Thoracic aorta (tissue), 2 donors: ENCODE measurements at places on chromosomes 5 and 9.

- no peak for DNase-seq
Measured at GRCh38 chr9:77092536-77092935, 73.1 kb downstream of the FOXB2 start.

GRCh38 chr5:19605846-19606407, 382.1 kb downstream of the CDH18 start:
- DNase-seq: no peak

DNA sequence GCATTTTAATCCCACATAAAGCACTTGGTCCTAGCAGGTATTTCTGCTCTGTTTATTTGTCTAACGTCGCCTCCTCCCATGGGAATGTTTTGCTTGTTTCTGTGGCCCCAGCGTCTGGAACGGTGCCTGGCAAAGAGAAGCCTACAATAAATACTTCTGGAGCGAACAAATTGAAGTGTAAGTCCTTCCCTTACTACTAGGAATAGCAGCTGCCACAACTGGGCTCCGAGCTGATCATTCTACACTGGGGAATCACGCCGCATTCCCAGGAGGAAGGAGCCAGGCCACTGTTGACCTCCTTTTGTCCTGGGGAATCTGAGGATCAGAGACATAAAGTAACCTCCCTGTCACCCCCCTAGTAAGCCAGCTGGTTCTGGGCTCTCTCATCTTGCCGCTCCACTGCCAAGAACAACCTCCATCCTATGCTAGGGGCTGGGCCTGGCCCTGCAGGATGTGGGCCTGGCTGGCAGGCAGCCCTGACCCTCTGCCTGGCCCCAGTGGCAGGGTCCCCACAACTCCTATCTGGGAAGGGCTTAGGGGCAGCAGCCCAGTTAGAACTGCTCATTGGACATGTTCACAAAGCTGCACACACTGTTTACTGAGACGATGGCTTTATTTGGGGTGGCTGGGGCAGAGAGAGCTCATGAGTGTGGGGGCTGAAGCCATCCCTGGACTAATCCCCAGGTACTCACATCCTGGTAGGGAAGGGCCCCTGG, 82.8 kb downstream of the GTF3C4 start:
- DNase-seq: no peak

DNA sequence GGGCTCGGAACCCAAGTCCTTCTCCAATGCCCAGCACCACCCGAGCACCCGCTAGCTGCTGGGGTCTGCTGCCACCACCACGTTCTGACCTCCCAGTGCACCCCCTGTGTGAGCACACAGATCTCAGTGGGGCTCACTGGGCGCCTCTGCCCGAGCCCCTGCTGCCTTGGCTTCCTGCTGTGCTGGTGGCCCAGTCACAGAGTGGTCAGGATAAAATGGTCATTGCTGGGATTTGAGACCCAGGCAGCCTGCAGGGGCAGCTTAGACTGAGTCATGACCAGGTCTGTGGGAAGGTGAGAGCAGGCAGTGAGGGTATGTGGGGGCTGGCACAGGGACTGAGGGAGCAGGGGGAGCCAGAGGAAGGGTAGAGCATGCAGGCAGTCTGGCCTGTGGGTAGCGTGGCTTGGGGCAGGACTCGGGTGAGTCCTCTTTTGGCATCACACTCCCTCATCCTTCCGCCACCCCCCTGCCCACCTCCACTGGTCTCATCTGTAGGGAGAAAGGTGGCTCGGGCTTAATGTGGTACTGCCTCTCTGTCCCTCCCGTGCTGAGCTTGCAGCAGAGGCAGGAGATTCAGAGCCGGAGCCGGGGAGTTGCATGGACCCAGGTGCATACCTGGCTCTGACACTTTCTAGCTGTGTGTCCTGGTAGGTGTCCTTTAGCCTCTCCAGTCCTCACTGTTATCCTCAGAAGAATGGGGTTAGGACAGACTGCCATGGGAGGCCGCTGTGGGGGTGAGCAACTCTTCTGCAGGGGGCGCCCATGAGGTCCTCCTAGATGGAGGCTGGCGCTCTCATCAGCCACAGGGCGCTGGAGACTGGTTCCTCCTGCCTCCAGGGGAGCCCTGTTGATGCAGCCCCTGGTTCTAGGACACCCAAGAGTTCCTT, 32.1 kb downstream of the USP20 start:
- no peak for DNase-seq

GRCh38 chr5:82523633-82524032, 245.5 kb upstream of the RPS23 start:
- no peak for DNase-seq

DNA sequence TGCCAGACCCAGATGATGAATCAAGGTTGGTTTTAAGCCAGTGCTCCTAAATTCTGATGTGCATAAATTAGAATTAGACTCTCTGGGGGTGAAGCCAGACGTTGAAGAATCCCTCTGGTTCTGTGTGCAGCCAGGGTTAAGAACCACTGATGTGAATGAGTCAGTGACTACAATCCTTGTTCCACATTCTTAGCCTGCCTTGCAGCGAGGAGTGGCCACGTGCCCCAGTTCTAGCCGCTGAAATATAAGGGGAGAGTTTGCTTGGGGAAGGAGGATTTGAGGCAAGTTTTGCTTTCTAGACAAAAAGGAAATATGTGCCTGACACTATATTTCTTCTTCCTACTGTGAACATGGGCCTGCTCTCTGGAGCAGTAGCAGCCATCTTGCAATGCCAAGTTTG, 34.2 kb upstream of the MSH3 start:
- no peak for DNase-seq

- no peak for DNase-seq
Measured at GRCh38 chr5:1966461-1966860, 83.7 kb upstream of the IRX4 start.

DNA sequence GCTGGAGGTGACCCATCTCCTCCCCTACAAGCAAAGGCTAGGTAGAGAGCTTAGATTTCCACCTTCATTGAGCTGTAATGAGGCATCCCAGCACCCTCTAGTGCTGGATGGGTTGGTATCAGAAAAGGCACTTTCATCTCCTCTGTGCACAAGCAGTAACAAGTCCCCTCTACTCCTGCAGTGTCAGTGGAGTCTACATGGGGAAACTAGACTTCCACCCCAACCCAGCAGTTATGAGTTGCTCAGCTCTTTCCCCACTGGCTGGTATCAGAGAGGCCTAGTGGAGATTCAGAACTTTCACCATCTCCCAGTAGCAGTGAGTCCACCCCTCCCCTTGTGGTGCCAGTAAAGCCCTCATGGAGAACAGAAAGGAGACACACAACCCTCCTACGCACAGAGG, 17.9 kb downstream of the FCN1 start:
- no peak for DNase-seq

GRCh38 chr9:138052635-138053320, 175.2 kb downstream of the CACNA1B start:
- DNase-seq: no peak

- DNase-seq: no peak
Measured at GRCh38 chr5:141199359-141200235, at the start of gene PCDHB11. Gene PCDHB11, plus strand, starts transcription at chr5:141199627. Its CDS starts 148 bp downstream, at chr5:141199775.

GRCh38 chr5:1480217-1480616, 35.0 kb upstream of the SLC6A3 start:
- DNase-seq: no peak

GRCh38 chr9:79610019-79610631, 38.4 kb downstream of the TLE4 start:
- DNase-seq: no peak

GRCh38 chr5:151110122-151110681, 29.4 kb upstream of the TNIP1 start:
- DNase-seq: no peak

- DNase-seq: no peak
Measured at GRCh38 chr5:139149477-139150199, 48.5 kb downstream of the SIL1 start.

GRCh38 chr9:22097707-22098106, 88.6 kb upstream of the CDKN2B start:
- DNase-seq: no peak

- DNase-seq: no peak
Measured at GRCh38 chr5:112372543-112372942, 46.5 kb downstream of the EPB41L4A start.

GRCh38 chr5:178067755-178068154, 45.6 kb upstream of the N4BP3 start:
- no peak for DNase-seq

GRCh38 chr5:135643881-135644766, 65.3 kb upstream of the CXCL14 start:
- DNase-seq: no peak

GRCh38 chr5:94901191-94901979, 282.9 kb downstream of the SLF1 start:
- DNase-seq: no peak

GRCh38 chr9:92979283-92980056, 32.1 kb downstream of the FGD3 start:
- no peak for DNase-seq

GRCh38 chr9:34591248-34591916, 1.9 kb upstream of the CNTFR start:
- DNase-seq: no peak

GRCh38 chr9:126523611-126524111, 90.1 kb upstream of the LMX1B start:
- no peak for DNase-seq

DNA sequence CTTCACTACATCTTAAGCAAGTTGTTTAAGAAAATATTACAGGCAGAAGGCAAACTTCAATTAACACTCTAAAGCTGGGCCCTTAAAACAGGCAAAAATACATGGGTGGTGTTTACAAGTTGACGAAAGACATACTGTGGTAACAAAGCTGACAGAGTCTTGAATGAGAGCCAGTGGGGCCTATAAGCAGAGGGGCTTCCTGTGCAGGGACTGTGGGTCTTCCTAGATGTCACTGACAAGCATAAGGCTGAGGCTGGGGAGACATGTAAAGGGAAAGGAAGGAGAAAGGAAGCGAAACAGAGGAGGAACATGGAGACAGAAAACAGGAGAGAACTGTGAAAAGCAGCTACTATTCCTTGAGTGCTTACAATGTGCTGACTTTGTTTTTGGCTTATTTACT, 308.0 kb upstream of the RPS23 start:
- no peak for DNase-seq

DNA sequence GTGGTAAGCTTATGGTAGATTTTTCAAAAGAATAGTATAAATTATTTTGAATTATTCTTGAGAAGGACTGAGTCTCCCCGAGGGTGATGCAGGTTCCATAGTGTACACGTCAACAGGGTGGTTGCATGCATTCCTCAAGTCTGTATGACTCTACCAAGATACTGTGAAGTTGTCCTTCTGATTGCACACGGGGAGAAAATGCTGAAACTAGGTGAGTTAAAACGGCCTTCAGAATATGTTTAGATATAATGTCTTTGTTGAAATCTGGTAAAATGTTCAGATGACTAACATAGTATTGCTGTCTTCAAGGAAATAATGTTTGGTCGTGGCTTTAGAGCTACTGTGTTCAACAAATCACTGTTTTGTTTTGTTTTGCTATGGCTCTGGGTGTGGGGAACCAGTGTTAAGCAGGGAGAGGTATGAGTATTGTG, 22.4 kb upstream of the TNFAIP8 start:
- no peak for DNase-seq

DNA sequence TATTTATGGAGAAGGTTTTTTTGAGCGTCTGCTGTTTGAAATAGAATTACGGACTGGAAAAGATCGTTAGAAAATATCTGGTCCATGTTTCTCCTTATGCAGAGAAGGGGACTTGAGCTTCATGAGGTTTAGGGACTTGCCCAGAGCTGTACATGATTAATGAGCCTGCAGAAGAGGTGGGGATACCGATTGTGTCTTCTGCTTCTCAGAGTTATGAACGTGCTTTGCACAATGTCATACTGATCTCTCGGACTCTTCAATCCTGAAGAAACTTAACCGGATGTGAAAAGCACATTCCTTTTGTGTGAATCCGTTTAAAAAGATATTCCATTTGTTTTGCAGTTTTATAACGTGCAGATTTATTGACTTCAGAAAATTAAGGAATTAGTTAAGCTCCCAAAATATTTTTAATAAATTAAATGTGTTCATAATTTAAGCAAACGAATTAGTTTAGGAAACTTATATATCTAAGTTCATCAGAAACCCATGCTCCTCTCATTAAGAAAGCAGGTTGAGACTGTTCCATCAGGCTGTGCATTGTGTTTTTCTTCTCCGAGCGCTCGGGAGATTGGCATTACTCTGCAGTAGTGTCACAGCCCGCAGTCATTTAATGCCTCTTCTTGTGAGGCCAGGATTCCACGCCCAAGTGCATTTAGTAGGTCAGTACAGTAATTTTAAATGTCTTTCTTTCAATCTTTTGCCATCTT, 40.8 kb upstream of the MEF2C start:
- no peak for DNase-seq

DNA sequence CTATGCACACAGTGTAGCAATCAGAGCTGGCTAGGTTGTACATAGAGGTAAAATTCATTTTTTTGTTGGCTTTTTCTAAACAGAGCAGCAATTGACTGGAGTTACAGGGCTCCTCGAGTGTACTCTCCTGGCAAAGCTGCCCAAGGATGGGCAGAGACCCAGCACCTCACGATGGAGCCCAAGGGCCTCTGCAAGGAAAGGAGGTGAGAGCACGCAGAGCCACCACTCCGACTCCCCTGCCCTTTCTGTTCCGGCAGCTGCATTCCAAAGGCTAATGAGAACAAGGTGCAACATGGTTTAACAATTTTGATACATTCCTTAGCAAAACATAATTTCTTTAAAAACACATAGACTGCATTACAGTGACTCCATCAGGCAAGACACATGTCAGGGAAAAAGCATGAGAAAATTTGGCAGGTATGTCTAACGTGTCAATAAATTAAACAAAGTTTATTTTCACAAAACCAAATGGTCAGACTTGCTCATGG, 47.5 kb downstream of the SAXO1 start:
- no peak for DNase-seq

GRCh38 chr9:36461323-36461722, 61.3 kb upstream of the RNF38 start:
- no peak for DNase-seq

GRCh38 chr5:143932584-143932983, 120.6 kb downstream of the HMHB1 start:
- no peak for DNase-seq

GRCh38 chr9:18976709-18977531, 56.1 kb downstream of the SAXO1 start:
- no peak for DNase-seq

DNA sequence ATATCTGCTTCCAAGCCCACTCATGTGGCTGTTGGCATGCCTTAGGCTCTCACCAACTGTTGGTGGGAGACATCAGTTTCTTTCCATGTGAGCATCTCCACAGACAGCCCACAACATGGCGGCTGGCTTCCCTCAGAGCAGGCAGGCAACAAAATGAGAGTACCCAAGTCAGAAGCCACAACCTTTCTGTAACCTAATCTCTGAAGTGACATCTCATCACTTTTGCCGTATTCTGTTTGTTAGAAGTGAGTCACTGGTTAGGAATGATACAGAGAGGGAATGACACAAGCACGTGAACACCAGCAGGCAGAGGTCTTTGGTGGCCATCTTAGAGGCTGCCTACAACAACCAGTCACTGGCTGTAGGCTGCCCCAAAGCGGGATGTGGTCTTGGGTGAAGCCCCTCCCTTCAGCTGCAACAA, 88.6 kb upstream of the RASGRF2 start:
- DNase-seq: no peak

DNA sequence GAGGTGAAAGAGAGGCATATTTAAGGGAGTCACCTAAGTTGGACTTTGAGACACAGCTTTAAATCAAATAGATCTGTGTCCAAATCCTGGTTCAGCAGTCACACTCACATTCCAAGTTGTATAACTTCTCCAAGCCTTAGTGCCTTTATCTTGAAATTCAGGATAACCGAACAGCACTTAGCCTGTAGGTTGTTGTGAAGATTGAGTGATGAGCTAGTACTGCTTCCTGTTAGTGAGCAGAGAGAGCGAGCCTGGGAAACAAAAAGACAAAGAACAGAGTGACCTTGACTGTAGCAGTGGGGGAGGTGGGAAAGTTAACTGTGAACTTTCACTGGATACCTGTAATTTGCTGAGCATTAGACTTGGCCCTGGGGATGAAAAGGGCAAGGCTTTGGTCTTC, 22.4 kb downstream of the MAML1 start:
- no peak for DNase-seq
